ENCODE measurements at places on chromosomes 1 and 21.

- no peaks in the 10 kb centered on the region for H3K36me3 ChIP-seq
- H3K27ac ChIP-seq: no peak overlapping the region
- H3K4me1 ChIP-seq: peaks cover 1% of the 10 kb centered on the region
- H3K4me3 ChIP-seq: peak overlapping the region; percentile 46
- DNase-seq: peak; percentile 78
These were observed 636 bp upstream of the CAMK2N1 start for GRCh38 chr1:20486457-20487235.

GRCh38 chr1:54270543-54270942 lies 70.6 kb downstream of the MRPL37 start:
- H3K36me3 ChIP-seq: no peaks in the 10 kb centered on the region
- H3K4me3 ChIP-seq: no peak overlapping the region
- no peak for DNase-seq

DNA sequence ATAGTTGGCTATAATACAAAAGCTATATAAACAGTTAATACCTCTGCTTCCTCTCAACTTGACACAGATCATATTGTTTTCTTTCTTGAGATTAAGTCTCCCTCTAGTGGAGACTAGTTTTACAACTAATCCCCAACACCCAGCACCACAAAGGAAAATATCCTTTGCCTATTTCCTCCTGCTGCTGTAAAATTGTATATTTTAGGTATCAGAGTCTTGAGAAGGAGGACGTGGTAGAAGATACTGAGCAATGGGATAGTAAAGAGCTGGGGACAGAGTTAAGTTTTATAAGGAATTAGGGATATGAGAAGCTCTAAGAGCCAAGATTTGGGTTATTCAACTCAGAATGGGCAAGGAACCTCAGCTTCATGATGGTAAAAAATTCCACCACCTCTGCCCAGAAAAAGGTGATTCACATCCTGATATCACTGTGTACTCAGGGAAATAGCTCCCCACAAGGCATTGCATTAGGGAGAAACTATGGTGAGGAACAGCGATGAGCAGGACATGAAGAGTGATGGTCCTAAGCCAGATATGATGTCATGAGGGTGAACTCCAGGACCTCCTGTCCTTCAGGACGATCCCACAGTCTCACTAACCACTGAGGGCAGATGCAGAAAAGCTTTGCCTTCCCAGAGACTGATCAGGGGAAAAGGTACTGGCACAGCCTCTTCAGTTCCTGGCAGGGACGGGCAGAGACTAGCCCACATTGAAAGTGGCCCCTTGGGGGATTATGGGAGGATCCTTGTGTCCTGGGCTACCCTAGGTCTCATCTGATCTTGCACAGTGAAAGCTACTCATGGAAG lies 14.7 kb upstream of the CFAP126 start:
- no peaks in the 10 kb centered on the region for H3K27me3 ChIP-seq
- no peak overlapping the region for H3K4me3 ChIP-seq
- DNase-seq: peak; percentile 63
- no peaks in the 10 kb centered on the region for H3K36me3 ChIP-seq

DNA sequence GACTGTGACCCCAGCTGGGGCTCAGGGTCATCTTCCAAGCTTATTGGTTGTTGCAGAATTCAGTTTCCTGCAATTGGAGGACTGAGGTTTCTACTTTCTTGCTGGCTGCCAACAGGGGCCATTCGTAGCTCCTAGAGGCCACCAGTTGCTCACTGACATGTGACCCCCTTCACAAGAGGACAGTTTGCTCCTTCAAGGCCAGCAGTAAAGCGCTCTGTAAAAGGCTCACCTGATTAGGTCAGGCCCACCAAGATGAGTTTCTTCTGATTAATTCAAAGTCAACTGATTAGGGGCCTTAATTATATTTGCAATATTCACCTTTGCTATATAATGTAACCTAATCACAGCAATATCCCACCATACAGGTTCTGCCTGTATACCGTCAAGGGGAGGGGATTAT lies 68.9 kb downstream of the SLC9A1 start:
- H3K36me3 ChIP-seq: no peaks in the 10 kb centered on the region
- H3K27me3 ChIP-seq: no peaks in the 10 kb centered on the region
- DNase-seq: peak; percentile 50
- no peaks in the 10 kb centered on the region for H3K4me1 ChIP-seq
- H3K4me3 ChIP-seq: no peak overlapping the region

- no peak overlapping the region for H3K4me3 ChIP-seq
- no peaks in the 10 kb centered on the region for H3K27me3 ChIP-seq
- H3K36me3 ChIP-seq: no peaks in the 10 kb centered on the region
- H3K27ac ChIP-seq: no peak overlapping the region
- no peak for DNase-seq
These were observed 15.0 kb upstream of the FAAP20 start for GRCh38 chr1:2209400-2210083.

- no peak for DNase-seq
- no peaks in the 10 kb centered on the region for H3K27me3 ChIP-seq
- no peaks in the 10 kb centered on the region for H3K4me1 ChIP-seq
- H3K27ac ChIP-seq: no peak overlapping the region
- H3K4me3 ChIP-seq: no peak overlapping the region
These were observed 59.3 kb upstream of the ABCD3 start for GRCh38 chr1:94358630-94359599.

DNA sequence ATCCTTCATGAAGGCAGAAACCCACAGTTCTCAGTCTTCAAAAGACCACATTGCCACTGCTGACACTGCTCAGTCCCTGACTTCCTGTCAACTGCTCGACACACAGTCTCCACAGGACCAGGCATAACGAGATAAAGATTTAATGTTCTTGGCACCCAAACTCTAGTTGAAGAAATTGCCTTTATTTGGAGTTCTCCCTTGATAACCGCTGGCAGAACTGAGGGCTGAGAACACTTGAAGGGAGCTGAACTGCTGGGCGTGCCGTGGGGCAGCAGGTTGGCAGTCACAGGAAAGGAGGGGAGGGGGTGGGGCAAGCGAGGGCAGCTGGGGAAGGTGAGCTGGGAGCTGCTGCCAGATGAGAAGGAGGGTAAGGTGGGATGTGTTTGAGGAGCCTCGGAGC lies 15.9 kb downstream of the HENMT1 start:
- peak; percentile 28 for DNase-seq
- H3K36me3 ChIP-seq: no peaks in the 10 kb centered on the region
- H3K27ac ChIP-seq: no peak overlapping the region
- H3K4me3 ChIP-seq: no peak overlapping the region
- peaks cover 6% of the 10 kb centered on the region for H3K4me1 ChIP-seq
